ENCODE measurements at places on chromosomes 3 and 15.

GRCh38 chr3:30522476-30522875, 83.9 kb upstream of the TGFBR2 start:
- DNase-seq = no peak

GRCh38 chr3:116046350-116046749, 398.9 kb downstream of the LSAMP start:
- no peak for DNase-seq

GRCh38 chr3:145735631-145736030, 425.4 kb downstream of the PLOD2 start:
- peak; percentile 83 for DNase-seq

DNA sequence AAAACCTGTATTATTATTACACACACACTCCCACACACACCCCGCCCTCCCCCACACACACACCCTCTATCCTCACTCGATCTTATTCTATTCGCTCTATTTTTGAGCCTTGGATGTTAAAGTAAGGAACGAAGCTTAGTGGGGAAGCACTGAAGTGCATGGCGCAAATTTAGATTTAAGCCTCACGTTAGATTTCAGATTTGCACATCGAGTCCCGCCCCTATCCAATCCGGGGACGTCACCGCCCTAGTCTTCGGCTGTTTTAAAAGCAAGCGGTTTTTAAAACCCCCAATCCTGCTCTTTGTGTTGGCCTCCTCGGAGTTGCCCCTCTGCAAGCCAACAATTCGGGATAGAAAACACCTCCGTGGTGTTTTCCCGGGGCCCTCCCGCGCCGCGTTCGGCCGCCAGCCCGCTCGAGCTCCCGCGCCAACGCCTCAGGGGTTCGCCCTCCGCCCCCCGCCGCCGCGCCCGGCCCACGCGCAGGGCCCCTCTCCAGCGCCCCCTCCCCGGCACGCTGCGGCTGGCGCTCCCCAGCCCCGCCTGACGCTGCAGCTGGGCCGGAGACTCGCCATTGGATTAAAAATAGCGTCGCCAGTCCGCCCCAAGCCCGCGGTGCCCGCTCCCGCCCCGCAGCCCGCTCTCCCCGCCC, at the start of gene USP13:
Gene USP13, plus strand, starts transcription at position 594 of the 649 bp plus-strand sequence. CDS start 186 bp downstream, outside the sequence.
- peak; percentile 89 for DNase-seq

- no peak for DNase-seq
These were observed 6.8 kb downstream of the FYCO1 start for GRCh38 chr3:45988804-45989203.

DNA sequence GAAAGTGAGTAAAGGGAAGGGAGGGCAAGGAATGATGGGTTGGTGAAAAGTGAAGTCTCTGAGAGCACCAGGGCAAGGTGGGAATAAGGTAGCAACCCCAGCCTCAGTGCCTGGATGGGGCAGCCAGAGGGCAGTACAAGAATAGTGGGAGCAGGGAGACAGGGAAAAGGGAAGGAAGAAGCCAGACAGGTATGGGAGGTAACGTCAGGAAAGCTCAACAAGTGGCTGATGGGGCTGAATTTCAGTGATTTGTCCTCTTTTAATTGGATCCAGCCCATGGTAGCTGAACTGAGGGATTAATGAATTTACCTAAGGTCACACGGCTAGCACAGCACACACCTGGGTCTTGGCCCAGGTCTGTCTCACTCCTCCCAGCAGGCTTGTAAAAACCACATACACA, 12.6 kb downstream of the RORA start:
- DNase-seq = no peak

DNA sequence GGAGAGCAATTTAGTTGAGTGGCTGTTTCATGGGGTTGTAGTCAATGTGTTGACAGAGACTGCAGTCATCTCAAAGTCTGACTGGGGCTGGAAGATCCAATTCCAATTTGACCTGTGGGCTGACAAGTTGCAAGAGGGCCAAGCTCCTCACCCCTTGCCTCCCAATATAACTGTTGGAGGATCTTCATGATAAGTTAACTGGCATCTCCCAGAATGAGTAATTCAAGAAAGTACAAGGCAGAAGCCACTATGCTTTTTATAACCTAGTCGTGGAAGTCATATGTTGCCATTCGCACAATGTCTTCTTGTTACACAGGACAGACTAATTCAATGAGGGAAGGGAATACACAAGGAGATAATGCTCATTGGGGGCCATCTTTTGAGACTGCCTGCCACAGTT, 29.1 kb downstream of the GPR15 start:
- no peak for DNase-seq

GRCh38 chr3:51953445-51953844, 1.7 kb upstream of the GPR62 start:
- no peak for DNase-seq

GRCh38 chr3:194275721-194276120, 75.4 kb downstream of the CPN2 start:
- DNase-seq = no peak

DNA sequence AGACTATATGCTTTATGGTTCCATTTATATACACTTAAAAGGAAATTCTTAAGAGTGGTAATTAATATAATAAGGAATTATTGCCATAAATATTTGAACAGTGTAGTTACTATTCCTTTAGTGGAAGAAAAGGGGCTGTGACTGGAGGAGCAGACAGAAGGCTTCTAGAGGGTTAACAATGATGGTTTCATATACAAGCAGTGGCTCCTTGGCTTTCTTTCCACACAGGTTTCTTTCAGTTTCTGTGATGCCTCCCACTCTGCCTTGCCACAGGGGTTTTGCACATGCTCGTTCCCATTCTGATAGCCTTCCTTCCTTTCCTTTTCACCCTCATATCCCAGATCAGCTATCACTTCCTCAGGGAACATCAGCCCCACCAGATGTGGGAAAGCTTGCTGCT, 108.8 kb upstream of the LYSMD4 start:
- no peak for DNase-seq

DNA sequence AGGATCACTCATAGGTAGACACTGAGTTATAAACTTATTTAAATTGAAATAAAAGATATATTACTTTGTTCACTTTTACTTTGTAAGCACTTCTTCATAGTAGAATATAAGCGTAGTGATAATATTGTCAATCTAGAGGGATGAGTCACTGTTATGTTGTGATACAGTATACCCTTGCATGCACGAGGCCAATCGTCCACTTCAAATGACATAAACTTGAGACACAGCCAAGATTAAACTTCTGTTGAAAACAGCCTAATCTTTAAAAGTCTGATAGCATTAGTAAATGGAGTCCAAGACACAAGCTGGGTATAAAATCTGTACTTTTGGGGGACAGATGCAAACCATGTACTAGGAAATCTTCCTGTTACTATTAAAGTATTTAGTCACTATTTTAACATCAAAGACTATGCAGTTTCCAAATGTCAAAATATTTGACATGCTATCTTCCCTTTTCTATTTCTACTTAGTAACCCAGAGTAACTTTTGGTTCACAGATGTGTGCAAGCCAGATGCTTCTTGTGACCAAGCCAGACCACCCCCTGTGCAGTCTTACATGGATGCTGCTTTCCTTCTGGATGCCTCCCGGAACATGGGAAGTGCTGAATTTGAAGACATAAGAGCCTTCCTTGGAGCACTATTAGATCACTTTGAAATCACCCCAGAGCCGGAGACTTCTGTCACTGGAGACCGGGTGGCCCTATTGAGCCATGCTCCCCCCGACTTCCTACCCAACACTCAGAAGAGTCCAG, 85.3 kb downstream of the PIK3R4 start:
- DNase-seq = no peak

DNA sequence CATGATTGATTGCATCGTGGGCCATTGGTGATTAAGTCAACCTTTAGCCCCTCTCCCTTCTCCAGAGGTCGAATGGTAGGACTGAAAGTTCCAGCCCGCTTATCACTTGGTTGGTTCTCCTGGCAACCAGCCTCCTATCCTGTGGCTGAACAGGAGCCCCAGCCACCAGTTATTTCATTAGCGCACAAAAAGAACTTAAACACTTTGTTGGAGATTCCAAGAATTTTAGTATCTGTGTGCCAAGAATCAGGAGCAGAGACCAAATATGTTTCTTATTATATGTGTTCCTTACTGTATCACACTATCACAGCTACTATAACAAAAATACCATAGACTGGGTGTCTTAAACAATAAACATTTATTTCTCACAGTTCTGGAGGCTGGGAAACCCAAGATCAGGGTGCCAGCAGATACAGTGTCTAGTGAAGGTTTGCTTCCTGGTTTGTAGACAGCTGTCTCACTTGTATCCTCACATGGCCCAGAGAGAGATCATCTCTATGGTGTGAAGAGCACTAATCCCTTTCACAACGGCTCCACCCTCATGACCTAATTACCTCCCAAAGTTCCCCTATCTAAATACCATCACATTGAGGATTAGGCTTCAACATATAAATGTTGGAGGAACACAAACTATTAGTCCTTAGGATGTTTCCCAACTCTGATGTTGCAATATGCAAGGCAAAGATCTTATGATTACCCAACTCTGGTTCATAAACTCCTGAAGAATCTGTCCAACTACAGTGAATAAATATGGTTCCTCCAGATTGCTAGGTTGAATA, 30.5 kb upstream of the APH1B start:
- DNase-seq = peak; percentile 45

All from T47D (cell line).